Brain microvascular endothelial cell (primary cell): ENCODE measurements at places on chromosomes 1 and 21.

- DNase-seq: no peak
Measured at GRCh38 chr1:151980287-151981177, 13.1 kb downstream of the S100A10 start.

DNA sequence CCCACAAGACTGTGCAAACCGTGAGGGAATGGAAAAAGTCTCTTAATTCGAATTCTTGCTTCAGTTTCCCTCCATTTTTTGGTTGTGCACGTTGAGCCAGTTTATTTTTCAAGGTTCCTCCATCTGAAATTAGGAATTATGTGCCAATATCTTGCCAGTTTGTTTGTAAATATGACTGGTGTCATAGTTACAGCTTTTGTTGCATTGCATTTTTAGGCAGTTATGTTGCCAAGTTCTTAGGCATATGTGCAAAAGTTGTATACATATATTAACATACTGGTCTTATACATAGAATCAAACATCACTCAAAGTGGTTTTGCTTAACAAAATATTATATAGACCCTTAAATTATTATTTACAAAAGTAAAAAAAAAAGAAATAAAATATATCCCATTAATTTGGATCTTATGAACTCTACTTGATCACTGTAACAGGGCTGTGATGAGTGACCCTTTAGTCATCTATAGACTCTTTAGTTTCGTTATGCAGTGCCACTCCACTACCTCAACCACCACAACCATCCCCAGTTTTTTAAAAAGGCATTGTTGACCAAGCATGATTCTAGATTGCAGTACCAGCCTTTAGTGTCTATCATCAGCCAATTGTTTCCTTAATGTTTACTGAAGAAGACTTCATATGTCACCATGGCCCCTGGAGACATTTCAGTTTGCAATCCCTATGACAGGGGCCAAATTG is 20.9 kb upstream of the DYNLT5 start:
- DNase-seq: no peak

DNA sequence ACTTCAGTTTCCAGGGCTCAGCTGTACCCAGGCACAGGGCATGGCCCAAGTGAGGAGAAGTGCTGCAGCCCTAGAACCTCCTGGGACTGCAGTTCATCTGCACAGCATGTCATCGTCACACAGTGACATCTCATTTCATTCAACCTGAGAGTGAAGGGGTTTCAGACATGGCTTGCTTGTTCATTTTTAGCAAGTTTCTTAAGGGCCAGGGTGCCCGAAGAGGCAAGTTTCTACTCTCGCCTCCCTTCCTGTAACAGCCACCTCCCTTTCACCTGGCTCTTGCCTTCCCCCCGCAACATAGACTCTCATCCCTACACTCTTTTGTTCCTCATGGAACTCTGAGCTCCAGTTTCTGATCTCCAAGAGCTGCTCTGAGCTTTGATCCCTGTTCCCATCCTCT is 108.1 kb downstream of the C1orf21 start:
- no peak for DNase-seq

DNA sequence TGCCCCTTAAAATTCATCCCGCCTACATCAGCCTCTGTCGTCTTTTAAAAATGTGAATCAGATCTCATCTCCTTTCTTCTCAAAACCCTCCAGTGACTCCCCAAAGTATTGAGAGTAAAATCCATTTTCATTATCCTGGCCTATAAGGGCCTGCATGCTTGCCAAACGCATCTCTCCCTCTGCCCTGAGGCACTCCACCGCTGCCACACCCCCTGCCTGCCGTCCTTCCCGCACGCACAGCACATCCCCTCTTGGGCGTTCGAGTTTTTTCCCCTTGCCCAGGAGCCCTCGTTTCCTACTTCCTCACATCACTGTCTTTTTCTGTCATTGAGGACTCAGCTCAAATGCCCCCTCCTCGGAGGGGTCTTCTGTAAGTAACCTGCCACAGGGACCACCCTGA is 53.3 kb upstream of the MTR start:
- DNase-seq: no peak

GRCh38 chr1:159936273-159936904 is 9.0 kb downstream of the IGSF9 start:
- DNase-seq: no peak

DNA sequence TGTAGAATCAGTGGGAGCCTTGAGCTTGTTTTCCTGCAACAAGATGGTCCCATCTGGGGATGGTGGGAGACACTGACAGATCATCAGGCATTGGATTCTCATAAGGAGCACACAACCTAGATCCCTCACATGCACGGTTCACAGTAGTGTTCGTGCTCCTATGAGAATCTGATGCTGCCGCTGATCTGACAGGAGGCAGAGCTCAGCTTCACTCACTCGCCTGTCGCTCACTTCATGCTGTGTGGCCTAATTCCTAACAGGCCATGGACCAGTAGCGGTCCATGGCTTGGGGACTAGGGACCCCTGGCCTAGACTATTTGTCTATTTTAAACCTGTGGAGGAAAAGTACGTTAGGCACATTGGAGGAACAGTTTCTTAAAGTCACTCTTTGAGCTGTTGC is 140.0 kb downstream of the EDEM3 start:
- no peak for DNase-seq

DNA sequence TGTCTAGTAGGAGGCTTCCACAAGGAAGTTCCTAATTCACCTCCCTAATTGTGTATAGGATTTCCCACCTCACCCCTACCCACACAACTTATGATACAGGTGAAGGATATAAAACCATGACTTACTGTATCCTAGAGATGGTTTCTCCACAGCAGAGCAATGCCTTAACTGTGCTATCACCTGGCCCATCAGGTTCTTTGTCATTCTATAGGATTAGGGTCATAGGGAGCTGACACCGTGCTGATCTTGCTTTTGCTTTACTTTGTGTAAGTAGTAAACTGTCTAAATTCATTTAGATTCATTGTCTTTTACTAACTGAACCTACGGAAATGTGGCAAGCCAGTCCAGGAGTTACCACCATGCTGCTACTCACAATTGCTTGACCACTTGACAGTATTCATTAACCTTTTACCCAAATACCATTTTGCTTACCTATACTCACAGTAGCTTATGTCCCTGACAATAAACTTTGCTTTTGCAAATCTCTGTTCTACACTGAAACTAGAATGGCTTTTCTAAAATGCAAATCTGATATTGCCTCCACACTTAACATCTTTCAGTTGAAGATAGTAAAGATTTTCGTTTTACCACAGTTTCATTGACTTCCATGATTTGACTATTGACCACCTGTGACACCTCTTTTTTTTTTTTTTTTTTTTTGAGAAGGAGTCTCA is 147.6 kb downstream of the IFI44 start:
- no peak for DNase-seq

DNA sequence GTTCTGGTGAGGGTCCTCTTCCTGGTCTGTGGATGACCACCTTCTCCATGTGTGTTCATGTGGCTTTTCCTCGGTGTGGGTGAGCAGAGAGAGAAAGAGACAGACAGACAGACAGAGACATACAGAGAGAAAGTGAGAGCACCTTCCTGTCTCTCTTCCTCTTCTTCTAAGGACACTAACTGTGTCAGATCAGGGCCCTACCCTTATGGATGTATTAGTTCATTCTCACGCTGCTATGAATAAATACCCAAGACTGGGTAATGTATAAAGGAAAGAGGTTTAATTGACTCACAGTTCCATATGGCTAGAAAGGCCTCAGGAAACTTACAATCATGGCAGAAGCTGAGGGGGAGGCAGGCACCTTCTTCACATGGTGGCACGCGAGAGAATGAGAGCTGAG is 131.5 kb upstream of the ZNF648 start:
- DNase-seq: no peak

DNA sequence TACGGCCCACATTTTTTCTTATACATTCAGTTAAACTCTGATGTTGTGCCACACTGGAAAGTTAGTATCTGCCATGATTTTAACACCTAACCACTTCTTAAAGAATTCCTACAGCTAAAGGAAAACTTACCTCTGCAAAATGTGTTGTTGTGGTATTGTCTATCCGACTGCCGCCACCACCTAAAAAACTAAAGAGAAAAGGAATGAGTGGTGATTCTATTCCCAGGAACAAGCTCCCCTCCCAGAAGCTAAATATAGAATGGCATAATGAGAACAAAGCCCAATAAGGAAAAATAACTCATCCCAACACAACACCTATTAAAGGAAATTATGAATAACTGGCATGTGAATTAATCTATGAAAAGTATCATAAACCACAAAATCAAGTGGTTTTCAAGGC is 39.5 kb downstream of the RNF115 start:
- no peak for DNase-seq

- no peak for DNase-seq
Measured at GRCh38 chr1:47478090-47478489, 40.2 kb downstream of the FOXD2 start.

- peak; percentile 47 for DNase-seq
Measured at GRCh38 chr21:30408782-30409494, 13.1 kb downstream of the KRTAP13-1 start.

GRCh38 chr1:174075245-174075692 is 53.1 kb upstream of the RC3H1 start:
- no peak for DNase-seq

GRCh38 chr1:229885568-229886495 is 181.2 kb upstream of the GALNT2 start:
- DNase-seq: no peak

DNA sequence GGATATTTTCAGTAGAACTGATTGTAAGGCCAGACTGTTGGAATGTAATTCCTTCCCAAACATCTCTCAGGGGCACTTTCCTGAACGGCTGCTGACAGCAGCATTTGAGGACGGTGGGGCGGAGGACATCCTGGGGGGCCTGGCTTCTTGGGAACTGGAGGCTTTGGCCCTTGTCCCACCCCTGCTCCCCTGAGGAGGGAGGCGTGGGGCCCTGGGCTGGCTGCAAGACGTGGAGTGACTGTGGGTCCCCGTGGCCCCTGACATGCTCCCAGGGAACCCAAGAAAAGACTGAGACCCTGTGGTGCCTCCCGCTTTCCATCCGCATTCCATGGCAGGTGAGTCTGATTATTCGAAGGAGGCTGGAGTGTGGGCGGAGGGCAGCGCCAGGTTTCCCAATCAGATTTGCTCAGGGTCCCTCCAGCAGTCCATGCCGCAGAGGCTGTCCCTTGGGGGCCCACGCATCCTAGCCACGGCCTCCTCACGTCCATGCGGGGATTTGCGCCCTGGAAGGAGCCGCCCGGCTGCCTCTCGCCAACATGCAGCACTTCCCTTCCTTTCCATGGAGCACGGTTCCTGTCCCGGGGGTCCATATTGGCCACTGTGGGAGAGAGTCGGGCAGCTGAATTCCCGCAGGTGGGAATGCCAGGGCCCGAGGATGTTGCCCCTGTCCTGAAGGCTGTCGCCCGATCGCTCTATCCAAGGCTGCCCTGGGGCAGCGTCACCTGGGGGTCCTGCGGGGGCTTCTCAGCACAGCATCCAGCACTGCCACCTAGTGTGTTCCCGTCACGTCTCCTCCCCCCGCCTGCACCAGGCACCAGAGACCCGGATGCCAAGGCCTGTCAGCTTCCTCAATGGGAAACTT is 69.0 kb downstream of the FAAP20 start:
- no peak for DNase-seq

GRCh38 chr1:150909585-150910180 is 16.5 kb upstream of the SETDB1 start:
- DNase-seq: no peak

- no peak for DNase-seq
Measured at GRCh38 chr1:146016891-146017290, 4.6 kb downstream of the HJV start.

- no peak for DNase-seq
Measured at GRCh38 chr21:31358158-31358557, 14.1 kb upstream of the TIAM1 start.

DNA sequence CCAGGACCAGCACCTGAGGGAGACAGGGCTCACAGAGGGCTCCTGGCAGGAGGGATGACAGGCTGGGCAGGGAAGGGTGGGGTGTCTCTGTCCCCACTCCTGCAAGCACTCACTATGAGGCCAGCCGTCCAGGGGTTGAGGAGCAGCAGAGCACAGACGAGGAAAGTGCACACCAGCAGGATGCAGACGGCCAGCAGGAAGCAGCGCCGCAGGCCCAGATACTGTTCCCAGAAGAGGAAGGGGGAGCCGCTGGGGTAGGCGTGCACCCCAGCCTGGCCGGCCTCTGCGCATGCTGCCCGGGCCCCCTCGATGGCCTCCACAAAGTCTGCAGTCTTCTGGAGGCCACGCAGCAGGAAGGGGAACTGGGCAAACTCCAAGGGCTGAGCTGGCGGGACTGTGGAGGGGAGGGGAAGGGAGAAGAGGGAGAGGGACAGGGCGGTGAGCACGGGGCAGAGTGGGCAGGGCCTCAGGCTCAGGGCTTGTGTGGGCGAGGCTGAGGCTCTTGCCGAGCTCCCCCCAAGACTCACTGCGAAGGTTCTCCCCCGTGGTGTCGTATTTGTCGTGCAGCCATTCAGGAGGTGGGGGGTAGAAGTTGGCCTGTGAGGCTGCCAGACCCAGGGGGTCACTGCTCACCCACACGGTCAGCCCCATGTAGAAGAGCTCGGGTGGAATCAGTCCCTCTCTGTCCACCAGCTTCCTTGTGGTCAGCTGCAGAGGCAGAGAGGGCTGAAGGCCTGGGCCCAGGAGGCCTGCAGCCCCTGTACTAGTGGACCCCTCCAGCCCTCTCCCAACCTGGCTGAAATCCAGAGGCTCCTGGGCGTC is 16.5 kb downstream of the PTCH2 start:
- DNase-seq: no peak

DNA sequence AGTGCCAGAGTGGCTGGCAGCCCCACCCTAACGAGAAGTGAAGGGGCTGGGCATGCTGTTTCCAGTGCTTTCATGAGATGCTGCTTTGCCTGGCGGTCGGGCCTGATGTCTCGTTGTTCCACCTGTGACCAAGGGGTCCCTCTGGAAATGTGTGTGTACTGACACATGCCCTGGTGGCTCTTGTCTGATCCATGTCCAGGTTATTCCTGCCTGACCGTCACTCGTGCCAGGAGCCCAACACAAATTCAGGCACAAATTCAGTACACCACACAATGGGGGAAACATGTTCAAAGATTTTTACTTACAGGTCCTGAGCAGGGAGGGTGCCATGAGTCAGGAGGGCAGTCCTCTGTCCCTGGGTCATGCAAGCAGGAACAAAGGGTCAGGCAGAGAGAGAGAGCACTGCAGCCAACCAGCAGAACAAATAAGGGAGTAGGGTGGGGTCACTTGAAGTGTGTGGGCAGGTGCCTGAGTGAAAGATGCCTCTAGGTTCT is 76.3 kb downstream of the ADARB1 start:
- DNase-seq: no peak

DNA sequence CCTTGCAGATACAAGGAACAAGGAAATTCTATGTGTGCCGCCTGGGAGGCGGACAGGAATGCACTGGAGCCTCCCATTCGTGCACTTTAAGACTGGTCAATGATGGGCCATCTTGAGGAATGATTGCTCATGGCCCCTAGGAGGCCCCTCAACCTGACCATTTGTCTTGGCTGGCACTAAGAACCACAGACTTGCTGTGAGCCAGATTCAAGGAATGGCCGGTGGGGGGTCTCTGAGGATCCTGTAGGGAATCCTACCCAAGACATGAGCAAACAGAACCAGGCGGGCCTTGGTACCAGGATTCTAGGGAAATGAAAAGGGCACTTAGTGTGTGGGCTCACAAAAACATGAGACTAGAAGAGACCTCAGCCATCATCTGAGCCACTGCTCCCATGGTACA is 28.1 kb upstream of the GOLT1A start:
- no peak for DNase-seq
